ENCODE measurements at places on chromosomes 6 and 20. TPM values are rescaled to one million over a fixed set of nuclear protein-coding genes. Genes with fewer than 3 reads are reported as not detected.

- peak; percentile 65 for DNase-seq
These were observed 314.2 kb downstream of the CDC5L start for GRCh38 chr6:44701637-44702101.

DNA sequence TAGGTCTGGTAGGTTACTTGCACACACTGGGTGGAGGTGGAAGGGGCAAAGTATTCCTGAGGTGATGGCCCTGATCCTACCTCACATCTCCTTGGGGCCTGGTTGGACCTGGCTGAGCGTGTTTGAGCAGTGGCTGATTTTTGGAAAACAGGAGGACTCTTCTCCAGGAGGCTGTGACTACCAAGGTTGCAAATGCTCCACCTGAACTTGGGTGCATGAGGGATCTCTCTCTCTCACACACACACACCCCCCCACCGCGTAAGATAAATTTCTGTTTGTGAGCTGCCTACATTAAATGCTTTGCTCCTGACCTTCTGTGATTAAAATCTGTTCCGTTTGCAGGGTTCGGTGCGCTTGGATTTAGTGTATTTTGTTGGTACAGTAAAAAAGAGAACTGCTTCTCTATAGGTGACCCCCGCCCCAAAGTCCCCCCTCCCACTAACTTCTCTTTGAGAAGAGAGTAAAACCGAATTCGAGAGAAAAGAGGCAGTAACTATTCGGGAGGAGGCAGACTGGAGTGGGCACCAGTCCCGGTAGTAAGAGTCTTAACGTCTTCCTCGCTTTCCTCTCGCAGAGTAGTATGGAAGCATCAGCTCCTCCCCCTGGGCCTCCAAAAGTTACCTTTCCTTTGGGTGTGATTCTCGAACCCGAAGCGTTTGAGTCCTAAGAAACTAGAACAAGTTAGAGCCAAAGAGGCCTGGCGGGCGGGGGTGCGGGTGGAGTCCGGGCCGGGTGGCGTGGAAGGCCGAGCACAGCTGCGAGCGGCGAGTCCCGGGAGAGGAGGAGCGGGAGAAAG lies 585 bp upstream of the DSE start:
- no peak for DNase-seq

NEURL2 gene
- 2.3 TPM for total RNA-seq

- DNase-seq = peak; percentile 43
These were observed 1.4 kb downstream of the TRAM2 start for GRCh38 chr6:52575502-52575892.

DNA sequence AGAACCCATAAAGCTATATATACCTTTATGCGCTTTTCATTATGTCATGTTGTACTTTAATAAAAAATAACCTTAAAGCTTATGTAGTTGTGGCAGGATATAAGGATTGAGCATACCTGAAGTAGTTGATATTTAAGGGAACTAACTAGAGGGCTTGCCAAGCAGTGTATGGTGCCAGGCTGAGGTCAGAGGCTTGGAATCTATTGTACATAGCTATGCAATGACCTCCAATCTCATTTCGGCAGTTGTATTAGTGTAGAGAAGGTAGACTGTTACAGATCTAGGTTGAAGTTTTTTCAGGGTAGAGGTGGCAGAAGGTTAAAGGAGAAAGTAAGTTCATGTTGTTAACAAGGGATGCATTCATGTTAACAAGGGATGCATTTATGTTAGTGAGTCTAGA lies 397.7 kb upstream of the HS3ST5 start:
- DNase-seq = no peak

COL9A3 gene
- 6.1 TPM for total RNA-seq

DNA sequence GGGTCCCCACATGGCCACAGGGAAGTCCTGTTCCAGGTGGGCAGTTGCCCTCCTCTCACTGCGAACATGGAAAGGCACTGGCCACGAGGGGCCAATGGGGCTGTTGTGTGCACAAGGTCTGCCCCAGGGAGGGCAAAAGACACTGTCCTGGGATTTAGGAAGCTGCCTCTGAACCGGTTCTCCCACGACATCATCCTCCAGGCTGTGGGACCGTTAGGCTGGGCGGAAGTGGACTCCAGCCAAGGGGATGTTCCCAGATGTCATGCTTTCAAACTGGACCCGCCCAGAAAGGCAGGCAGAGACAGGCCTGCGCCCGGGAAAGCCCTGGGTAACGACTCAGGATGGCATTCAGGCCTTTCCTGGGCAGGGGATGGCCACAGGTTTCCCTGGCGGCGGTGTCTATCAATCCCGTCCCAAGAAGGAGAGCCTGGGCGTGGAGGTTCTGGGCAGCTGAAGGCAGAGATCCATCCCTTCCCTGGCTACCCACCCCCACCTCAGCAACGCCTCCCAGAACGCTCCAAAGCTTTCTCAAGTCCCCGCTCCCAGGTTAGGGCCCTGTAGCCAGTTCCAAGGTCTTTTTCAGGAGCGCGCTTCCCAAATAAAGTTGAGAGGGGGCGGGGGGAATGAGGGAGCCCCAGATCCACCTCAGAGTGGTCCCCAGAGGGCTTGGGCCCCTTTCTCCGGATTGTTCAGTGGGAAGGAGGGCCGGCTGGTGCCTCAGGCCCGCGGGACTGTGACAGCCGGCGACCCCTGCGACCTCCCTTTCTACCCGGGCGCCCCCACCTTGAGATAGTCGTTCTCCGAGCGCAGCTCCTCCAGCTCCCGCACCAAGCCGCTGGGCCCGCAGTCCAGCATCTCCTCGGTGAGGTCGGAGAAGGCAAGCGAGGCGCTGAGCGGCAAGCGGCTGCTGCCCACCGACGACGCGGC lies 13.8 kb upstream of the TLDC2 start:
- DNase-seq = peak; percentile 93

DNA sequence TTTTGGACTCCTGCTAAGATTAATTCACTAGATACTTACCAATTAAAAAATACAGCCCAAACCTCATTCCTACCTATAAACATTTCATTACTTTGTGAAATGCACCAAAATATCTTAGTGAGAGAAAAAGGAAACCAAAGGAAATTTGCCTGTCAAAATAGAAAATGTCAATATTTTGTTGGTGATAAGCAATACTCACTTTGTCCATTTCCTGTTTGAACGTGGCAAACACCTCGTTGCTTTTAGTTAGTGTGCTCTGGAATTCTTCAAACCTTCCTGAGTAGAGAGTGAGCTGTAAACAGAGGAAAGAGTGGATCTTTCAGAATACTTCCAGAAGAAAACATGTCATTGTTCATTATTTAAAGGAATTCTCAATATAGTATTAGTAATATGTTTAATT lies 44.2 kb downstream of the TXLNB start:
- no peak for DNase-seq

DNA sequence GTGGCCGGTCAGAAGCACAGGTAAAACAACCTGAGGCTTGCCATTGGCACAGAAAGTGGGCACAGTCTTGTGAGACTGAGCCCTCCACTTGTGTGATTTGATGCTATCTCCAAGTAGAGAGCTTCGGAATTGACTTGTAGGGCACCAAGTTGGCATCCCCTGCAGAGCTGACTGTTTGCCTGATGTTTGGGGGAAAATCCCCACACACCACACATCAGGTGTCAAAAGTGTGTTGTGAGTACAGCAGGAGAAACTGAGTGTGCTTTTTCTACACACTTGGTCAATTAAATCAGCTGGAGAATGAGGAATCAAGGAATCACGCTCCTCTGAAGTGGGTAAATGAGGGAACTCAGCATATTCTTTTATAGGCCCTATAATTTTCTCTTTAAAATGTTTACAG lies 989 bp downstream of the SERINC3 start:
- no peak for DNase-seq

DNA sequence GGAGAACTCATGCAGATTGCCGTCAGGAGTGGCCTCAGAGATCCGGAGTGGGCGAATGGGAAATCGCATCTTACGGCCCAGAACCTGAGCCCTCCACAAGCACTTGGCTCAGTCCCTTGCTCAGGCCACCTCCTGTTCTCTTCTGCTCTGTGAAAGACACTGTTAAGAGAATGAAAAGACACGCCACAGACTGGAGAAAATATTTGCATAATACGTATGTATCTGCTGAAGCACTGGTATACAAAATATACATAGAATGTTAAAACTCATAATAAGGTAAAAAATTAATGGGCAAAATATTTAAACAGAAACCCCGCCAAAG lies 838 bp upstream of the POM121L2 start:
- DNase-seq = no peak

DNA sequence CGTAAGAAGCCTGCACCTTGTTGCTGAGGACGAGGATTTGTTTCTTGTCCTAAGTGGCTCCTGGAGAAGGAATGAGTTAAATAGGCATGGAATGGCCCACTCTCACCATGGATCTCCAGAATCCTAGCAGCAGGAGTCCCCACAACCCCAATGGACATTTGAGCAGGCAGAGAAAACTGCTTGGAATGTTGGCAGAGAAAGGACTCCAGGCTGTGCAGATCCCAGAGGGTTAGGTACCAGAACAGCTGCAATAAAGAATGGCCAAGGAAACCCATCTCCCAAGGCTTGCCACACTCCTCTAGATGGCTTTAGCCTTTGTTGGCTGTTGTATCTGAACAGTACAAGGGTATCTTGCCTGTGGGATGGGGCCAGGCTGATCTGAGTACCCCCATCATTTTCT lies 1415.7 kb upstream of the ADGRB3 start:
- DNase-seq = no peak

GRCh38 chr6:36276581-36277536 lies 7.0 kb downstream of the PNPLA1 start:
- no peak for DNase-seq

XKR7 gene
- 0.12 TPM for total RNA-seq

- DNase-seq = no peak
These were observed 3.9 kb upstream of the SLPI start for GRCh38 chr20:45258259-45258658.

- DNase-seq = peak; percentile 75
These were observed 31.8 kb upstream of the PLEKHG1 start for GRCh38 chr6:150567823-150568383.

GRCh38 chr6:34338811-34339210 lies 53.7 kb downstream of the NUDT3 start:
- DNase-seq = no peak

DNA sequence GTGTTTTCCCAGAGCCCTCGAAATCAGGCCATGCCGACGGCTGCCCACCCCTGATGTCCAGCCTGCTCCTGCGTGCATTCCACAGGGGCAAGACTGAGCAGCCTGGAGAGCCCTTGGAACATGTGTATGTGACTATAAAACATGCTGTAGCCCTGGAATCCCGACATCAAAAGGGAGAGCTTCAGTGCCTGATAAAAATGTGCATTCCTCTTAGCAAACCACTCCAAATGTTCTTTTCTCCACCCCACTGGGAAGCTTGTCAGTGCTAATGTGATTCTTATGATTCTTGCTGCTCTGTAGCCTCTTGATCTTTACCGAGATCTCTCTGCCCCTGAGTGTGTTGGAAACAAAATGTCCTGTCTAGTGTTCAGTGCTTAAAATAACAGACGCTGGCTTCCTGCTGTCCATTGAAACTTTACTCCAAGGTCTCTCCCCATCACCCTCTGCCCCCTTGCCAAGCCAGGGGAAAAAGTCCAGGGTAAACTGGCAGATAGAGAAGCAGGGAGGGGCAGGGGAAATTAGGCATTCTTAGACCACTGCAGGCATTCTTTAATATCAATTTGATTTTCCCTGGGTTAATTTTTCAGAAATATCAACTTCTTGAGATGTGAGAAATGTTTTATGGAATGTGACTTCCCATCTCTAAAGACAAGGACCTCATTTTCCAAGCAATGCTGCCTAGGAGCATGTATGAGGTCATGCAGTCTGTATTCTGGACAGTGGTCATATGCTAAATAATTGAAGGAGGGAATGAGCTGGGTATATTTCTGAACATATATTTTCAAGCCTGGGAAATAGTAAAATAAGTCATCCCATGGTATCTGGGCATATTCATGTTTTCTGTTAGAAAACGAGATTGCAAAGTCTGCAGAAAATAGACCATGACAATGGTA lies 73.8 kb upstream of the ISM1 start:
- no peak for DNase-seq

CCN5 gene
- not detected for total RNA-seq

PNLDC1 gene
- not detected for total RNA-seq

OTOR gene
- total RNA-seq = not detected

LY6G6D gene
- total RNA-seq = not detected

- no peak for DNase-seq
These were observed 21.7 kb upstream of the TAGAP start for GRCh38 chr6:159066483-159066882.

- DNase-seq = peak; percentile 72
These were observed 53.7 kb upstream of the TMX4 start for GRCh38 chr20:8073024-8073832.

GRCh38 chr6:34527751-34528670 lies 28.1 kb downstream of the SPDEF start:
- DNase-seq = no peak

GRCh38 chr6:82995066-82995465 lies 70.6 kb downstream of the UBE3D start:
- DNase-seq = no peak

GRCh38 chr6:3919849-3920248 lies 70.7 kb downstream of the FAM50B start:
- DNase-seq = no peak

DNA sequence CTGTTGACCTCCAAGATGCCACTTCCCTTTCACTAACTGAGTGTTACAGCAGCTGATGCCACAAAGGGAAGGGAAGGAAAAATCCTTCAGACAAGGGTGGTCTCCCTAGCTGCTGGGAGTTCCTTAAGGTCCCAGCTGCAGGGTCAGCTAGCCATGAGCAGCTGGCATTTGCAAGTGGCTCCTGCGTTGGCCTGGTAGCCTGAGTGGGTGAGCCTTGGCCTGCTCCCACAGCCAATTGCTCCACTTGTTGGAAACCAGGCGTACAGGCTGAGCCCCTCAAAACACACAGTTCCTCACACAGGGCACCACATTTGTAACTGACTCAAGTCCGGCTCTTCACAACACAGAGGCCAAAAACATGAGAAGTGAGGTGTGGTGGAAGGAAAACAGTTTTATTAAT lies 16.7 kb downstream of the TTK start:
- no peak for DNase-seq

GRCh38 chr6:132513831-132514545 lies 1.1 kb upstream of the STX7 start:
- no peak for DNase-seq

SYNE1 gene
- total RNA-seq = 8.7 TPM

NRSN2 gene
- total RNA-seq = 19.2 TPM

BPIFA1 gene
- total RNA-seq = not detected

IMPG1 gene
- total RNA-seq = not detected

- no peak for DNase-seq
These were observed 393.5 kb downstream of the NKAIN2 start for GRCh38 chr6:124197148-124197547.

DNA sequence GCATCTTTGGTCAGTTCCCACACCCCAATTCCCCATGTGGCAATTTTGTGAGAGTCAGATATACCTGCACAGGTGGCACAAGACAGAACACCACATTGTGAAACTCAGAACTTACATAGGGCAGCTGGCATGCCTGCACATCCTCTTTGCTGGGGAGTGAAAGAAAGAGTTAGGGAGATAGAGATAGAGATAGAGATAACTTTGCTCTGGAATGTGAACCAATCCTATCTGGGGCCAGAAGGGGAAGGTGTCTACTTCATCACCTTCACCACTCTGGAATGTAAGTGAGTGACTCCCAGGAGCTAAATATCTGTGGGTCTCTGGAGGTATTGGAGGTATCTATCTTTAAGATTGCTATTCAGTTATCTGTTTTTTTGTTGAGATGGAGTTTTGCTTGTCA lies 289.2 kb downstream of the OGFRL1 start:
- no peak for DNase-seq
